ENCODE measurements at places on chromosomes 11 and 22.

DNA sequence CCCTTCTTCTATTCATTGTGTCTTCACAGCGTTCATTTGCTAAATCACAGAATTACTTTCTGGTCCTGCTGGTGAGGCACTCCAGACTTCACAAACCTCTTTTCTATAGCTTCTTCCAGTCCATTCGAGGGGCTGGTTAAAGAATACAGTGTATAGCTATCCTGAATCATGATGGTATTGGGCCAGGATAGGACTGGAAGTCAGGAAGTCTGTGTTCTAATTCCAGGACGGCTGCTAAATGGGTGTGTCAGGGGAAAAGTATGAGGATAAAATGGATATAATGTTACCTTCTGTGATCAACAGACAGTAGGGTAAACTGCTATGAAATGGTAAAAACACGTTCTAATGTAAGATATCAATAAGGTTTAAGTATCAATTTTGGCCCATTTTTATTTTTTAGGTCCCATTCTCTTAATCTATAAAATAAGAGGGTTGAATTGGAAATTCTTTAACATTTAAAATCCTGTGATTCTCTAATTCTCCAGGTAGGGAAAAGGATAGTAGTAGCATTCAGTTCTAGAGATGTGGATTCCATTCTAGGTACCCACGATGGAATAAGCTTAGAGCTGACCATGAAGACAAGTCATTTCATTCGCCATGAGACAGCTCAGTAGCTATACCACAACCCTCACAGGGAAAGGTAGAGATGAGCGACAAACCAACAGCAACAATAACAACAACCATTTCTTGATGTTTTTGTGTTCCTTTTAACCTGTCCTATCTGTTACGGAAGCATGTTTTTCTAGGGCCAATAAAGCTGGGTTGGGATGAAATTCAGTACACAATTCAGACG, 96.1 kb downstream of the SLC1A2 start:
- no peak for DNase-seq

DNA sequence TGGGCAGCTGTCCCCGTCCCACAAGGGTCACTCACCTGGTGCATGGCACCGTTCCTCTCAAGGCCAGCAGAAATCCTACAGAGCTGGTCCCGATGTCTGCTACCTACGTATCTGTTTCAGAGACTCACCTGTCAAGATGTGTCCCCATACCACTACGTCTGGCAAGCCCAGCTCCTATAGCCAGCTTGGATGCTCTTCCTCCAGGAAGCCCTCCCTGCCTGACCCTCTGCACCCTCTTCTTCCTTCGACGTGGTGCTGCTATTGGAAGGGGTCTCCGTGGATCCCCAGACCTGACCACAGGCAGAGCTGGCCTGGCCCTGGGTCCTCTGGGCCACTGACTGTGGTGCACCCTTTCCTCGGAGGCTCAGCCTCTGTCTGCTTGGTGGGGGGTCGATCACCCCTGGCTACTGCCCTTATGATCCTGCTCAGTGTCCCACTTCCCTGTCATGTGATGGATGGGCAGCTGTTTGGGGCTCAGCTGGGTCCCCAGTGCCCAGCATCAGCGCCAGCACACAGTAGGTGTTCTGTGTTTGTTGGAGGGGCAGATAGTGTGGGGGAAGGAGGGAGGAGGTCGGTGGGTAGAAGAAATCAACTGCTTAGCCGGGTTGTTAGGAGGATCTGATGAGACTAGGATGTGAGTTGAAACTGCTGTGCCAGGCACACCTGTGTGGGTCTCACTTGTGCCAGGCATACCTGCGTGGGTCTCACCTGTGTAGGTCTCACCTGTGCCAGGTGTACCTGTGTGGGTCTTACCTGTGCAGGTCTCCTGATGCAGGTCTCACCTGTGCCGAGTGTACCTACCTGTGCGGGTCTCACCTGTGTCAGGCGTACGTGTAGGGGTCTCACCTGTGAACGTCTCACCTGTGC, 21.7 kb upstream of the ARHGAP8 start:
- no peak for DNase-seq

DNA sequence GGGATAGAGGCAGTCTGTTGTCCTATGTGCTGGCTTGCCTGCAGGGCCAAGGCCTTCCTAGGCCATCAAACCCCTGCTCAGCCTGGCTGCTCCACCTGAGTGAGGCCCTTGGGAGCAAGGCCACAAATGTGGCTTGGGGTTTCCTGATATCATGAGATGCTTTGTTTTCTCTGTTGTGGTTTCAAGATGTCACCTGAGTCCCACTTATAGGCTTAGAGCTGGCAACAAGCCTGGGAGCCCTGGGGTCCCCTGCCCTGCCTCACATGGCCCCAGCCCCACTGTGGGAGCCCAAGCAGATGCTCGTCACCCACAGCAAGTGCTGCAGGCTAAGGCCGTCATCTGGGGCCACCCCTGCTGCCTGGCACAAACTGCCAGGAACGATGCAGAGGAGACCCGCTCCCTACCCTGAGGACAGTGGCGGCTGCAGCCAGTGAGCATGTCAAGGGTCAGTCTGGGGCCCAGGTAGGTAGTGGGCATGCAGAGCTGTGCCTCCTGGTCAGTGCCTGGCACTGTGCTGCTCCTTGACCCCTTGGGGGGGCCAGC, 75.4 kb upstream of the KCNQ1OT1 start:
- no peak for DNase-seq

DNA sequence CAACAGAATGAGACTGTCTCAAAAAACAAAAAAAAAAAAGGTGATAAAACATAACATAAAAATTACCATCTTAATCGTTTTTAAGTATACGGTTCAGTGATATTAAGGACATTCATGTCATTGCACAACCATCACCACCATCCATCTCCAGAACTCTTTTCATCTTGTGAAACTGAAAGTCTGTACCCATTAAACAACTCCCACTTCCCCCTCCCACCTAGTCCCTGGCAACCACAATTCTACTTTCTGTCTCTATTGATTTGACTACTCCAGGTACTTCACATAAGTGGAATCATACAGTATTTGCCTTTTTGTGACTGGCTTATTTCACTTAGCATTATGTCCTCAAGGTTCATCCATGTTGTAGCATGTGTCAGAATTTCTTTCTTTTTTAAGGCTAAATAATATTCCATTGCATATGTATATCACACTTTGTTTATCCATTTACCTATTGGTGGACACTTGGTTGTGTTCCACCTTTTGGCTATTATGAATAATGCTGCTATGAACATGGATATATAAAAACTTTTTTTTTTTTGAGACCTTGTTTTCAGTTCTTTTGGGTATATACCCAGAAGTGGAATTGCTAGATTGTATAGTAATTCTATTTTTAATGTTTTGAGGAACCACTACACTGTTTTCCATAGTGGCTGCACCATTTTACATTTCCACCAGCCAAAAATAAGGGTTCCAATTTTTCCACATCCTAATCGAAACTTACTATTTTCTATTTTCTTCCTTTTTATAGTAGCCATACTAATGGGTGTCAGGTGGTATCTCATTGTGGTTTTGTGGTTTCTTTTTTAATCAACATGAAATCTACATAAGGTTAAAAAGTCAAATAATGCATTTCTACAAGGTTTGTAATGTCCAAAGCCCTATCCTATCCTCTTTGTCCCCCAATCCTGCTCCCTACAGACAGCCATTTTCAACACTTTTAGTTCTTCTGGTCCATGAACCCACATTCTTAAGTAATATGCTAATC, 23.4 kb upstream of the PIK3C2A start:
- no peak for DNase-seq

GRCh38 chr11:32374261-32374711, 61.1 kb downstream of the WT1 start:
- DNase-seq, result no peak

DNA sequence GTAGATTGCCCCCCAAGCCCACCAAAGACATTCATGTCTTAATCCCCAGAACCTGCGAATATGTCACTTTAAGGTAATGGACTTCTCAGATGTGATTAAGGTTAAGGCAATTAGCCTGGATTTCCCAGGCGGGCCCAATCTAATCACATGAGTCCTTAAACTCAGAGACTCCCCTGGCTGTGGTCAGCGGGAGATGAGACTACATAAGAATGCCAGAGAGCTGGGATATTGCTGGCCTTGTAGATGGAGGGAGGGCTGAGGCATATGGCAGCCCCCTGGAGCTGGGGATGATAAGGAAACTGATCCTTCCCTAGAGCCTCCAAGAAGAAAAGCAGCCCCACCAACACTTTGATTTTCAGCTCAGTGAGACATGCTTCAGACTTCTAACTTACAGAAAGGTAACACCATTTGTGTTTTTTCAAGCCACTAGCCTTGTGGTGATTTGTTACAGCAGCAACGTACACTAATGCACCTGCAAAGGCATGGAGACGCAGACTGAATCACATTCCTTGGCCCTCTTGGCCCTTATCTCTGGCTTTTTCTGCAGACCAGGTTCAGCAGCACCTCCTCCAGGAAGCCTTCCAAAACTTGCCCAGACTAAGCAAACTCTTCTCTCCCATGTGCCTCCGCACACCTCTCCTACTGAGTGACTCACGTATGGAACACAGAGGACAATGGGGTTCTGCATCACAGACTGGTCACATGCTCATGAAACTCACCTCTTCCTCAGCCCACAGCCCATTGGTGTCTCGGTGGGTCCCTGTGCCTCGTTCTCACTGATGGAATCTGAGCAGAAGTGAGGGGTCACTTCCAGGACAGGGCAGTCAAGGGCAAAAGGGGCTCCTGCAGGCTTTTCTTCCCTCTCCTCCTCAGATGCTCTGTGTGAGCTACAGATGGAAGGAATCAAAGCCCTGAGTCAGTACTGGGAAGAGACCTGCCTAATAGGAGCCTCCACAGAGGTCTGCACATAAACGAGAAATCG, 86.3 kb upstream of the HMGXB4 start:
- no peak for DNase-seq

- no peak for DNase-seq
Observed at GRCh38 chr11:74085542-74085892, 76.6 kb upstream of the UCP3 start.

Data from kidney glomerular epithelial cell (primary cell).